Stimulated activated CD4-positive, alpha-beta T cell treated with anti-CD3 and anti-CD28 coated beads, Interleukin-12 subunit alpha, Interleukin-12 subunit beta, amount 100 ng/mL, for 48 hours (primary cell): ENCODE measurements at places on chromosomes 12 and 14.
A peak's percentile ranks its signal among the peaks of the same experiment; 100 is the strongest.

DNA sequence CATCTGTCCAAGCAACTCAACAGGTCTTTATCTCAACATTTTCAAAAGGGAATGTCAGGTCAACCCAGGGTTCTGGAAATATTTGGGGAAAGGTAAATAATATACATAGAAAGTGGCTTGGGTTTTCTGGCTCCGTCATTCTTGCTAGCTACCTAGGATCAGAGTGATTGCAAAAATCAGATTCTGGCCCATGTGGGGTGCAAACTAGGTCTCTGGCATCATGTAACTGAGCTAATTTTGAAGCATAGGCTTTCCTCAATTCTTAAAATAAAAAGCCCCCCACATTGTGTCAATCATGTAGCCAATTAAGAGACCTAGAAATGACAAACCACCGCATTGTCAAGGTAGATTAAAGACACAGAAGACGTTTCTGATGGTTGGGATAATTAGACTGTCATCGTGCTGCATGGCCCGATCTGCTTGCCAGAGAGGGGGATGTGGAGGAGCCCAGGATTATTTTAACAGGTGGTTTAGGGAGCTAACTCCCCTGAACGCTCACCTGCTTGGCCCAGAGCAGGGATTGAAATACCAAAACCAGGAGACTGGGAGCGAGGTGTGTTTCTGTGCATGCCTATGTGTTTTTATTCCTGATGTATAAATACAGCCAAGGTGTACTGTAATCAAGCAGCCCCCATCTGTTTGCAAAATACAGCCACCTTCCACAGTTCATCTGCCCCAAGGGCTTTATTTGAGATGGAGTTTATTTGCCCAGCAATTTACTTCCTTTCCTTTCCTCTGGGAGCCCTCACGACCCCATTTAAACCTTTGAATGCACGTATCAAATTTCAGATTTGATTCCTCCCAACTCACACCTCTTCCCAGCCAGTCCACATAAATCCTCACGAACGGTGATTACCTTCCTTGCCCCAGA lies 189.5 kb downstream of the TTC8 start:
- DNase-seq = no peak

DNA sequence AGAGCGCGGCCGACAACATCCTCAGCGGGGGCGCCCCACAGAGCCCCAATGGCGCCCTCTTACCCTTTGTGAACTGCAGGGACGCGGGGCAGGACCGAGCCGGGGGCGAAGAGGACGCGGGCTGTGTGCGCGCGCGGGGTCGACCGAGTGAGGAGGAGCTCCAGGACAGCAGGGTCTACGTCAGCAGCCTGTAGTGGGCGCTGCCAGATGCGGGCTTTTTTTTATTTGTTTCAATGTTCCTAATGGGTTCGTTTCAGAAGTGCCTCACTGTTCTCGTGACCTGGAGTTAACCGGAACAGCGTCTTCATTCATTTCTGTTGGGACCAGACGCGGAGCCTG lies 103.8 kb upstream of the FKBP4 start:
- peak; percentile 31 for DNase-seq

DNA sequence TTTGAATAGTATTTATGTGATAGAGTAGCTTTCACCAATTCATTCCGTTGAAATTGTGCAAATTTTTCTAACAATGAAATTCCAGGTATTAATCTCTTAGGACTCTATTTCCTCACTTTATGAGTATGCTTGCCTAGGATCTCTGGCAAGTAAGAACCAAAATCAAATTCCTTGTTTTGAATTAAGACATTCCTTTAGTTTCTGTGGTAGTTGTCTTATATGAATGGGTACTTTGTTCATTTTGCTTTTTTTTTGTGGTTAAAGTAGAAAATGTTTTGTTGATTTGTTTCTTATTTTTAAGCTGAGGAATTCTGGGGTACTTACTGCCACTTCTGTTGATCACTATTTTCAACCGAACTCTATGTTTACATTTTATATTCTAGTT lies 59.8 kb downstream of the KITLG start:
- no peak for DNase-seq

- no peak for DNase-seq
These were observed 7.4 kb upstream of the HOXC11 start for GRCh38 chr12:53965281-53966084.

DNA sequence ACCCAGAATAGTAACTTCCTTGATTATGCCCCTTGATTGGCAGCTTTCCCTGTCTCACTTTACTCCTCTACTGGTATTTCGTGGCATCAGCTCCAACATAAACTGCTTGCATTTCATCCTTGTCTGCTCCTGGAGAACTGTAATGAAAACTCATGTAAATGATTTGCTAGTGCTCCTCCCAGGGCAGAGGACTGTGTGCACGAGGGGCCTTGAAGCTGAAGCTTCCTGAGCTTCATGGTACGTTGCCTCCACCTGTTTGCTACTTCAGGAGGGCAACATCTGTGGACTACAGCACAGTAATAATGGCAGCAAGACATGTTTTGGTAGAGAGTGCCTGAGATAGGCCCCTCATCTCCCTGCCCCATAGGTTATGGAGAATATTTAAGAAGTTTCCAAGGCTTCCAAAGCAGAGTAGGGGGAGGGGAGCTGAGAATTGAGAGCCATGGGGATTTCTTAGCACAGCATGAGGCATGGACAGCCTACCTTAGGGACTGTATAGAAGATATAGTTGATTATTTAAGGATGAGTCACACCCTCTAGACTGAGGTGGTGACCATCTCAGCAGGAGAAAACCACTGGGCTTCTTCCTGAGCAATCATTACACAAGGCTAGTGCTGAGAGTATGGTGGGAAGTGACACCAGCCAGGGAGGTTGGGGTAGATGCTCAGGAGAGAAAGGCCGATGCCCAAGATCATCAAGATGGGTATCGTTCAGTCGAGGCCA lies 29.5 kb downstream of the CCDC198 start:
- DNase-seq = no peak

DNA sequence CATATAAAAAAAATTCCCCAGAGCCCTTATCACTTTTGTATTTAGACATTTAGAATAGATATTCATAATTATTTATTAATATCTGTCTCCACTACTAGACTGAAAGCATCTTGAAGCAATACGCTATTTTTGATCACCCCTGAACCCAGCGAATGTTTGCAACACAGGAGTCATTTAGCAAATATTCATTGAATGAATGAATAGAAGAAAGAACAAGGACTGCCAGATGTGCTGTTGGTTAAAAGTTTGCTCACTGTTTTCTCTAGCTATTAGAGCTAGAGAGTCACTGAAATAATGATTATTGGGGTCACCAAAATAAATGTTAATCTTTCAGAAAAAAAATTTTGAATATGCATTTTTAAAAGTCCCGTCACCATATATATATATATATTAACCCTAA lies 174.3 kb downstream of the ACSS3 start:
- no peak for DNase-seq

DNA sequence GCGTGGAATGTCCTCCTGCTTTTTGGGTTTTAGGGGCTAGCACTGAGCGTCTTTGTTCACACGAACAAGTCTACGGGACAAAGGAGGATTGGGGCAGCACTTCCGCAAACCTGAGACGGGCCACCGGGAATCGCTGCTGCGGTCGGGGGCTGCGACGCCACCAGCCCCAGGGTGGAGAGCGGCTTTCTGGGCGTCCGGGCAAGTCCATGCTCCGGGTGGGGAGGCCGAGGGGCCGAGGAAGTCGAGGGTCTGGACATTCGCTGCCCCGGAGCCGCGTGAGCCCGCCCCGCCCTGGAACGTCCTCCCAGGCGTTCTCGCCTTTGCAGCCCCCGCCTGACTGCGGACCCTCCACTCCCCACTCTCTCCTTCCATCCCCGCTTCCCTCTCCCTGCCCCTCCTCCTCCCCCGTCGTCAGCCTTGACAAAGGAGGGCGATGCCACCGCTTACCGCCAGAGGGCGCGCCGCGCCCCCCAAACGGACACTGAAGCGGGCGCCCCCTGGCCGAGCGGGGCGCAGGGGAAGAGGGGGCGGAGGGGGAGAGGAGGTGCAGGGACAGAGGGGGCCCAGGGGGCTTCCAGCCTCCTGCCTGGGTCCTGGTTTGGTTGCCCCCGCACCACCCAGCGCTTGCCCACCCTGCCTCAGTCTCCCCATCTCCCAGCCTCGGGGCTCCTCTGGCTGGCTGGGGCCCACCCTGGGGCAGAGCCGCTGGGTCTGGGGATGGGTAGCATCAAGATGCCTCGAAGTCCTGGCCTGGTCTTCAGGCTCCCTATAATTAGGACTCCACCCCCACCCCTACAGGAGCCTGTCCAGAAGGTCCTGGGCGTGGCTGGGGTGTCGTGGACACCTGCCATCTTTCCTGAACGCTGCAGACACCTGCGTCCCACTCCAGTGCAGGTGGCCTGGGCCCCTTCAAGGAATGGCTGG lies 39.1 kb upstream of the INF2 start:
- peak; percentile 60 for DNase-seq

DNA sequence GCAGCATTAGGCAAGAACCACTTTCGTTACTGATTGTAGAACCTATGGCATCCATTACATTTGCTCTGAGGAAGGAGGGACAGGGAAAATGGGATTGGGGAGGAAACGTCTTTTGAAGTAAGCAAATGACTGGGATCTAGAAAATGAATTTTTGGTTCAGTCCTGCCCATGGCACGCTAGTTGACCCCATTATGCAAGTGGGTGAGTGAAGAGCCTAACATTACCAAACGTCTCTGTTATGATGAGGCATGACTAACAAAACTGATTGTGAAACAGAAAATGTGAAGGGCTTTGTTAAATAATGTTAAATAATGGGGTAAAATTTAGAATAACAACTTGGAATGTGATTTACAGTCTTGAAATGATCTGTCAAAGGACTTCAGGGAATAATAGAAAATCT lies 38.9 kb downstream of the CPSF2 start:
- no peak for DNase-seq

DNA sequence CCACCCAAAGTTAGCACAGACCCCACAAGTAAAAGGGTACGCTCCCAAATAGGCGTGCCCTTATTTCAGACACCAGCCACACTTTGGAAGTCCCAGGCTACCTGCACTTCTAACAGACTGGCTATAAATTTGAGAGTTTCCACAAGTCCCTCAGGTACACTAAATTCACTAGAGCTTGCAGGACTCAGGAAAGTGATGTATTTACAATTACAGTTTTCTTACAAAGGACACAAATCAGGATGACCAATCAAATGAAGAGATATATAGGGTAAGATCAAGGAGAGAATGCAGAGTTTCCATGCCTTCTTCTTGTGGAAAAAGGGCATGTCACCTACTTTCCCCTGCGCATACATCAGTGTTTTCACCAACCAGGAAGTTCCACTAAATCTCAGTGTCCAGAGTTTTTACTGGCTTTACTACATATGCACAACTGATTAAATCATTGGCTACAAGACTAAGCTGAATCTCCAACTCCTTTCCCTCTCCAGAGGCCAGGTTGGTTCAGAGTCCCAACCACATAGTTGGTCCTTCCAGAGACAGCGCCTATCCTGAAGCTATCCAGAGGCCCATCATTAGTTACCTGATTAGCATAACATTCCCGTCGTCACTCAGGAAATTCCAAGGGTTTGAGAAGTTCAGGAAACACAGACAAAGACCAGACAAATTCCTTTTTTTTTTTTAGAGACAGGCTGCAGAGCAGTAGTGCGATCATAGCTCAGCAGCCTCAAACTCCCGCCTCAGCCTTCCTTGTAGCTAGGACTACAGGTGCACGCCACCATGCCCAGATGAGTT lies 84.2 kb downstream of the DENND5B start:
- no peak for DNase-seq

- no peak for DNase-seq
These were observed 147.9 kb downstream of the PPFIA2 start for GRCh38 chr12:81610955-81611889.

DNA sequence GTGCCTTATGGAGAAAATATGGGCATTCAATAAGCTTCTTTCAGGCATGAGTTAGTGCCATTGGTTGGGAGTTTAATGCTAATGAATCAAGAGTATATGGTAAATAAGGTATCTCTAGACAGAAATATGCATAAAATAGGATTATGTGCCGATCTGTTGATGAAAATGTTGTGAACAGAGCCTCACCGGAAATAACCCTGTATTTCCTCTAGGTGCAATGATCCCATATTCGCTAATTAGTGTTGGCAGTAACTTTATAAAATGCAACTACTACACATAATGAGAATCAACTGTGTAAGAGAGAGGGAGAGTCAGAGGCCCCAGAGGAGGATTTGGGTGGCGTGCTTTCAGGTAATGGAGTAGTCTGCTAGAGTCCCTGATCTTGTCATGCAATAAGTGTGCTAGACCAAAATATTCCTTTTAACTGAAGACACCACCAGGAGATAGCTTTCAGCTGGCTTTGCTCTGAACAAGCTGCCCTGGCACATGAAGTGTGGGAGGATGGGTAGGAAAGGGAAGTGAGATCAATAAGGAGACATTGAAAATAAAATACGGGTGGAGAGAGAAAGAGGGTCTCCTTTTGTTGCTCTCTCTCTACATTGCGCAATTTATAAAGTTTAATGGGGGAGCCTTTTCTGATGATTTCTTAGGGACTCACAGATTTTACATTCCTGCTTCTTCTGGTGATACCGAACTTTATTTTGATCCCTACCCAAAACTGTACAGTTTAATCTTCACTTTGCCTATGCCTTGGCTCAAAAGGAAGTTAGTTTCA lies 68.6 kb upstream of the PLXNC1 start:
- no peak for DNase-seq

- no peak for DNase-seq
These were observed 41.7 kb upstream of the PTHLH start for GRCh38 chr12:28014196-28014595.

DNA sequence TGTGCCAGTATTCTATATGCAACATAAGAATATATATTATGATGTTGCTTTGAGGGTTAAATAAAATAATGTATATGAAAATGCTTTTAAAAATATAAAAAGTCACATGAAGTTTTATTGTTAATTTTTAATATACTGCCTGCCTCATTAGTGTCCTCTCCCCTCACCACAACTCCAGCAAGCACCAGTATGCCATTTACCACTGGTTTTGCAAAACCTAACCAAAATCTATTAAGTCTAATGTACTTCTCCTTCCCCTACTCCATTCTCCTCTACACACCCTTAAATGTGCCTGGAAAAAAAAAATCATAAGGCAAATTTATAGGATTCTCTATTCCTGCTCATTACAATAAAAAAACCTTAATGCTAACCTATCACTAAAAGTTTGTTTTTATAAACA lies 24.0 kb upstream of the GNG2 start:
- no peak for DNase-seq
